Activated naive CD8-positive, alpha-beta T cell treated with anti-CD3 and anti-CD28 coated beads for 36 hours (primary cell): ENCODE measurements at places on chromosomes 11 and 22. TPM values are rescaled to one million over a fixed set of nuclear protein-coding genes. Genes with fewer than 3 reads are reported as not detected.

The DENND6B gene
- total RNA-seq, result 4.7 TPM

The ME3 gene
- total RNA-seq, result 3.8 TPM

The CD81 gene
- 134 TPM for total RNA-seq

GRCh38 chr22:17570851-17571631, 7.7 kb downstream of the SLC25A18 start:
- no peak for DNase-seq

The MMP7 gene
- total RNA-seq, result not detected

The NPTXR gene
- 0.85 TPM for total RNA-seq

DNA sequence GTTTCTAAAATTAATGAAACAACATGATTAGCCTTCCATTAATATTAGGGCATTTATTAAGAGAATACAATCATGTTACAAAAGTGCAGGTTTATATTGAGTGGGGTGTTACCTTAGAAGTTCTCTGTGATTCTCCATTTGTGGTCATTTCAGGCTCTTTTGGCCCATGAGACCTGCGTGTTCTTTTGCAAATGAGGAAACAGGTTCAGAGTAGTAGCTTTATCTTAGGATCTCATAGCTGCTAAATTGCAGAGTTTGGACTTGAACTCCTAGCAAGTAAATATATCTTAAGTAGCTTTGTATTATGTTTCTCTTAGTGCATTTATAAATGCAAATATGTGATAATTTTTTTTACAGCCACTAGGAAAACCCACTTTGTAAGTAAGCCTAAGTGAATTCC, 18.3 kb downstream of the FAR1 start:
- no peak for DNase-seq

The MMP11 gene
- total RNA-seq, result 0.64 TPM
